Suppressor macrophage (primary cell): ENCODE measurements at places on chromosomes 13 and 19.

DNA sequence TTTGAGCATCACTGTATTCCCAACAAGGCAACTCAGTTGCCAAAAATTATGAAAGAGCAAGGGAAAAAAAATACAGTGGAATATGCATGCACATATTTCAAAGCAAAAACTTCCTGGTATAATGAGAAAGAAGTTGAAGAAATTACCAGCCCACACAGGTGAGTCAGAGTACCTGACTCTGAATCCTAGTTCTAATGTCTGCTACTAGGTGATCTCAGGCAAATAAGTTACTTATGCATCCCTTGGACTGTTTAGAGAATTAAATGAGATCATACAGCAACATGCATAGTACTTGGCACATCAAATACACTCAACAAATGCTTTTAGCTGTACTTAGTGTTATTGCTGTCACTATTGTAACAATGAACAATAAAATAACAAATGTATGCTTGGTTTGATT, 144.9 kb downstream of the MIPEP start:
- DNase-seq, result no peak

DNA sequence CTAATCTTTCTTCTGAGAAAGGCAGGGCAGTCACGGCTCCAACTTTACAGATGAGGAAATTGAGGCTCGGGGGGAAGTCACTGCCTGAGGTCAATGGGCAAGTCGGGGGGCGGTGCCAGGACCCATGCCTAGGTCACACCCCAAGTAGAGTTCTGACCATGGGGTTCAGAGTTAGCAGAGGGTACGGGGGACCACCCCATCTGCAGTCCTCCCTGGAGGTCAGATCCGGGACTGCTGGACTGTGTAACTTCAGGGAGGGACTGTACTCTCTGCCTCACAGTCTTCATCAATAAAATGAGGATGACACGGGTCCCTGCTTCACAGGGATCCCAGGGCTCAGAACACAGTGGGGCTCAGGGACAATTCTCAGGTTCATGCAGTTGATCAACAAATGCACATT, 7.7 kb downstream of the SLC5A5 start:
- no peak for DNase-seq

DNA sequence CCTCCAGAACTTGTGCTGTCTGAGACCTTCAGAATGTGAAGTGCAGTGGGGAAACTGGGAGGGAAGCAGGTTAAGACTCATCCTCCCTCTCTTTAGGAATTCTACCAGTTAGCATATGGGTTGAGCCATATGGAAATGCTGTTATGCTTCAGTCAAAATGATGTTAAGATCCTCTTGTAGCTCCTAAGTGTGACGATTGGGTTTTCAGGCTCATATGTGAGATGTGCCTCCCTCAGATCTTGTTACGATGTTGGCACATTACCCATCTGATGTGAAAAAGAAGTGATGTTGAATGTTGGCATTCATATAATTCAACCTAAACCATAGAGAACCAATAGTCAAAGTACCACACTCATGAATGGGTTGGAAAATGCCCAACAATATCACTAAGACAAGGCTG, 67.8 kb upstream of the IPO5 start:
- DNase-seq, result no peak

- no peak for DNase-seq
Measured at GRCh38 chr19:49425922-49426592, 869 bp downstream of the GFY start.

GRCh38 chr19:12938779-12939601, 581 bp downstream of the CALR start:
- DNase-seq, result peak; percentile 71
